ENCODE measurements at places on chromosomes 7 and 10. TPM values are rescaled to one million over a fixed set of nuclear protein-coding genes. Genes with fewer than 3 reads are reported as not detected.

GPR85 gene
- 106 TPM for total RNA-seq

TYW1 gene
- total RNA-seq = 16.4 TPM

CCNY gene
- 52.6 TPM for total RNA-seq

NACAD gene
- total RNA-seq = 7.6 TPM

MBL2 gene
- total RNA-seq = not detected
